ENCODE measurements at places on chromosomes 2 and 18. TPM values are rescaled to one million over a fixed set of nuclear protein-coding genes. Genes with fewer than 3 reads are reported as not detected.

DNA sequence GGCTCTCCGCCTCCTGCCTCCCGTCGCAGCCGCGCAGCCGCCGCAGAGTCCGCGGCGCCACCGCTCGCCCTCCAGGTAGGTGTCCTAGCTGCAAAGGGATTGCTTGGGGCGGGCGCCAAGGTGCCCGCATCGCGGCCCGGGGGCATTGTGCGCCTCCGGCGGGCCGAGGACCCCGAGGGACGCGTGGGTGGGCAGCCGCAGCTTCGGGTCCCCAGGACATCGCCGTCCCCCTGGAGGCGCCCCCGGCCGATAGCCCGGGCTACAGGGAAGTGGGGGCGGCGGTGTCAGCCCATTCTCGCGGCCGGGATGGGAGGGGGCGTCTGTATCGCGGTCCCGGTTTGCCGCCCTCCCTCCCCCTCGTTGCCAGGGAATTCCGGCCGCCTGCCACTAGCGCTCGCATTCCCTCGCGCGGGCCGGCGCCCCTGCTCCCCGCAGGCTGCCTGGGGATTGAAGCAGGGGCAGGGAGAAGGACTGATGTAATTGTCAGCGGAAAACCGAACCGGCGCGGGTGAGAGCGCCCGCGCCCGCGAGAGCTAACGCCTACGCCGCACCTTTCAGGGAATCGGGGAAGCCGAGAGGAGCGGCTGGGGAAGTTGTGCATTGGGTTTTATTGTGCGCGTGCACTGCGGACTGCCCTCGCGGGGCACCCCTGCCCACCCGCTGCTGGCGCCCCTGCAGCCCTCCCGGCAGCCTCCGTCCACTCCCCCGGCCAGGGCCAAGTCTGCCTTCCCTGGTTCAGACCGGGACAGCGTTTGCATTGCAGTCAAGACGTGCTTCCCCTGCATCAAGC lies 483 bp downstream of the OSBPL6 start:
- H3K27ac ChIP-seq = peak overlapping the region; percentile 43
- peaks cover 6% of the 10 kb centered on the region for H3K27me3 ChIP-seq
- peaks cover 4% of the 10 kb centered on the region for H3K4me1 ChIP-seq
- H3K36me3 ChIP-seq = no peaks in the 10 kb centered on the region
- H3K4me3 ChIP-seq = peak overlapping the region; percentile 90

- no peak overlapping the region for H3K4me3 ChIP-seq
- no peak overlapping the region for H3K27ac ChIP-seq
- peaks cover 7% of the 10 kb centered on the region for H3K27me3 ChIP-seq
- H3K4me1 ChIP-seq = peaks cover 5% of the 10 kb centered on the region
- H3K36me3 ChIP-seq = peaks cover 8% of the 10 kb centered on the region
- no peak for DNase-seq
Measured at GRCh38 chr2:85998071-85998991, 107.4 kb downstream of the POLR1A start.

DNA sequence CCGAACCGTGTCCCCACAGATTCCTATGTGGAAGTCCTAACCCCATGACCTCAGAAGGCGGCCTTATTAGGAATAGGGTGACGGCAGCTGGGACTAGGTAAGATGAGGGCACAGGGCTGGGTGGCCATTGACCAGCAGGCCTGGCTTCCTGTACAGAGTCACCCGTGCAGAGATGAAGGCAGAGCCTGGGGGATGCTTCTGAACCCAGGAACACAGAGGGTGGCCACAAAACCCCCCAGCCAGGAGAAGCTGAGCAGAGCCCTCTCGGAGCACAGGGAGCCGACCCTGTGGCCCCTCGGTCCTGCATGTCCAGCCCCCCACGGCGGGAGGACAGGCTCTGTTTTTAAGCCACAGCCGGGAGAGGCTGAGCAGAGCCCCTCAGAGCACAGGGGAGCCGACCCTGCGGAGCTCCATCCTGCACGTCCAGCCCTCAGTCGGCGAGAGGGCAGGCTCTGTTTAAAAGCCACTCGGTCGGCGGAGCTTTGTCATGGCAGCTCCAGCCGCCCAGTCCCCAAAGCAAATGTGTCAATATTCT lies 2.7 kb downstream of the PDCD1 start:
- no peak overlapping the region for H3K4me3 ChIP-seq
- H3K27ac ChIP-seq = peak overlapping the region; percentile 48
- no peaks in the 10 kb centered on the region for H3K36me3 ChIP-seq
- H3K27me3 ChIP-seq = peaks cover 3% of the 10 kb centered on the region
- no peaks in the 10 kb centered on the region for H3K4me1 ChIP-seq
- DNase-seq = peak; percentile 20

DNA sequence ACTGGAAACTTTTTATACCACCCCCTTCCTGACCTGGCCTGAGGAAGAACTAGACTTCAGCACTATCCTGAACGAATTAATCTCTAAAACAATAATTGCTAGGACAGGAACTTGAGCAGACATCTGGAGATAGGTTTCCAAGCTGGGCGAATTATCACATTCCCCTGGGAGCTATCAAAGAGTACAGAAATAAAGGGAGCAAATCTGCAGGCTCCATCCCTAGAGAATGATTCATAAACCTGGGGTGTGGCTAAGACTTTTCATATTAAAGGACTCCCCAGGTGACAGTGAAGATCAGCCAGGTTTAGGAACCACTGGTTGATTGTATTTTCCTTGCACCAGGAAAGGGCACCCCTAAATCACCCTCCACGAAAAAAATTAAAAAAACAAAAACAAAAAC lies 105.6 kb upstream of the NOL4 start:
- DNase-seq = no peak
- no peak overlapping the region for H3K27ac ChIP-seq
- H3K27me3 ChIP-seq = no peaks in the 10 kb centered on the region

- no peak for DNase-seq
- no peak overlapping the region for H3K4me3 ChIP-seq
- peaks cover 7% of the 10 kb centered on the region for H3K36me3 ChIP-seq
- peak overlapping the region; percentile 48 for H3K27ac ChIP-seq
- no peaks in the 10 kb centered on the region for H3K4me1 ChIP-seq
Measured at GRCh38 chr18:53771664-53772063, 452.8 kb downstream of the MBD2 start.

DNA sequence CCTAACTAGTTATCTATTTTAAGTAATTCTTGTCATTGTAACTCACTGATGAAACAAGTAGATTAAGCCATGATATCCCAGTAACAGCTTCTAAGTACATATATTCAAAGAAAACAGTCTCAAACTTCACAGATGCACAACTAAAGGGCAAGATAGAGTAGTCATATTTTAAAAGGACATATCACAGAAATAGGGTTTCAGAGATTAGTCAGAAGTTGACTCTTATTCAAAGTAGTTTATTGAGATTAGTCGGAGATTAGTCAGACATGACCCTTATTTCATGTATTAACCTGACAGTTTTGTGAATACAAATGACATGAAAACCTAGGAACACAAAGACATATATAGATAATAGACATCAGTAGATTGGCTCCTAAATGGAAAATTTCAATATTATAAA lies 15.9 kb upstream of the CHAC2 start:
- no peaks in the 10 kb centered on the region for H3K36me3 ChIP-seq
- no peak overlapping the region for H3K4me3 ChIP-seq
- H3K4me1 ChIP-seq = peaks cover 9% of the 10 kb centered on the region
- no peaks in the 10 kb centered on the region for H3K27me3 ChIP-seq

Gene UGT1A4
- total RNA-seq = not detected

Gene AAK1
- total RNA-seq = 68.2 TPM

Gene TMEM150A
- total RNA-seq = 18.1 TPM

Gene FAM237A
- total RNA-seq = not detected

Gene CD28
- total RNA-seq = not detected

Gene SULT6B1
- total RNA-seq = not detected

Gene LCT
- not detected for total RNA-seq

Gene GFPT1
- total RNA-seq = 39.3 TPM

Gene TDRD15
- total RNA-seq = not detected
